ENCODE measurements at places on chromosomes 3 and 15.

GRCh38 chr3:31249545-31249944, 283.2 kb upstream of the STT3B start:
- no peak for DNase-seq

GRCh38 chr3:112293368-112294321, at the start of gene SLC9C1:
TSS of gene SLC9C1 (minus strand) at chr3:112294216. CDS start at chr3:112286791, 7,425 bp downstream.
- DNase-seq, result peak; percentile 4

DNA sequence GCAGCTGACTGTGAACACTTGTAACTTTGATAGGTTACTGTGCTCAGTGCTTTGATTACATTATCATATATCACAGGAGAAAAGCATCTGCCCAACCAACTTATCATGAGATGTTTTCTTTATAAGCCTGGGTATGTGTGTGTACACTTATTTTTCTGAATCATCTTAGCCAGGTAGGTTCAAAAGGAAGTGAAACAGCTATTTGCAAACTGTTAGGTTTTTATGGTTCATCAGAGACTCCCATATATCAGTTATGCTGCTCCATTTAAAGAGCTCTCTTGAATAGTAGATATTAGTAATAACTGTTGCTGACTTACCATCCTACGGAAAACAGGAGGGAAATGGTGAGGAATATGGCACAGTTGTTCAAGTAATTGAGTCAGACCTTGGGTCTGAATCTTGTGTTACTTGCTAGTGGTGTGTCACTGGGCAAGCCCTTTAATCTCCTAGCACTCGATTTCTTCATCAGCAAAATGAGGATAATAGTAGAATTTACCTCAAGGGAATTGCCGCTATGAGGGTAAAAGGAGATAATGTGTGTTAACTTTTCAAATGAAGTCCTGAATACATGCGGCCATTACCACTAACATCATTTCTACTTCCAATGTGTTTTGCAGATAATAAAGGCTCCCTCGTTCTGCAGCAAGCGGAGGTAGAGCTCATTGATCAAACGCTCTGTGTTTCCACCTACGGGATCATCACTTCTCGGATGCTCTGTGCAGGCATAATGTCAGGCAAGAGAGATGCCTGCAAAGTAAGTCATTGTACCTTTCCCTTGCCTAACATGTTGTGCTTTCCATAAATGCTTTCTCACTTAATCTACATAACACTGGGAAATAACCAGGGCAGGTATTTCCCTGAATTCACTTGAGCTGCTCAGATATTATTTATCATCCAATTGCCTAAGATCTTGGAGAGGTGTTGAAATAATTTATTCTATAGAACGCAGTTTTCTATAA, 7.8 kb upstream of the C3orf52 start:
- no peak for DNase-seq

GRCh38 chr15:64476550-64476949, 16.2 kb downstream of the ZNF609 start:
- no peak for DNase-seq

- no peak for DNase-seq
Observed at GRCh38 chr15:89904519-89904918, 8.2 kb downstream of the ARPIN start.

DNA sequence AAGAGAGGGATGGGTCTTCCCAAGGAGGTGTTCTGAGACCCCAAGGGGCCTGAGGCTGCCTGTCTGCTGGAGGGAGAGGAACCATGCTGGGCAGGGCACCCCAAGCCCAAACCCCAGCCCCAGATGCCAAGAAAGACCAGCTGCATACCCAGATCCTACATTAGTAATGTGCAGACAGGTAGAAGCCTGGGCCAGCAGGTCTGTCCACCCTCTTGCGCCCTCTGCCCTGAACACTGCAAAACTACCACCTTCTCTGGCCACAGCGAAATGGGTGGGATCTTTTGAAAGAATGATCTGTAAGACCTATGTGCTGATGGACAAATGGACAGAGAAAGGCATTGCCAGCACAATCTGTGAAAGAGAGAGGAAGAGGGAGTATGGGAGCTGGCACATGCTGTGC, 283.2 kb downstream of the EPHB1 start:
- no peak for DNase-seq

- no peak for DNase-seq
Observed at GRCh38 chr3:16423298-16423697, 90.2 kb downstream of the RFTN1 start.

GRCh38 chr3:188974856-188975599, 196.7 kb upstream of the TPRG1 start:
- DNase-seq, result peak; percentile 49

GRCh38 chr3:23662079-23662617, 143.6 kb upstream of the UBE2E1 start:
- no peak for DNase-seq

DNA sequence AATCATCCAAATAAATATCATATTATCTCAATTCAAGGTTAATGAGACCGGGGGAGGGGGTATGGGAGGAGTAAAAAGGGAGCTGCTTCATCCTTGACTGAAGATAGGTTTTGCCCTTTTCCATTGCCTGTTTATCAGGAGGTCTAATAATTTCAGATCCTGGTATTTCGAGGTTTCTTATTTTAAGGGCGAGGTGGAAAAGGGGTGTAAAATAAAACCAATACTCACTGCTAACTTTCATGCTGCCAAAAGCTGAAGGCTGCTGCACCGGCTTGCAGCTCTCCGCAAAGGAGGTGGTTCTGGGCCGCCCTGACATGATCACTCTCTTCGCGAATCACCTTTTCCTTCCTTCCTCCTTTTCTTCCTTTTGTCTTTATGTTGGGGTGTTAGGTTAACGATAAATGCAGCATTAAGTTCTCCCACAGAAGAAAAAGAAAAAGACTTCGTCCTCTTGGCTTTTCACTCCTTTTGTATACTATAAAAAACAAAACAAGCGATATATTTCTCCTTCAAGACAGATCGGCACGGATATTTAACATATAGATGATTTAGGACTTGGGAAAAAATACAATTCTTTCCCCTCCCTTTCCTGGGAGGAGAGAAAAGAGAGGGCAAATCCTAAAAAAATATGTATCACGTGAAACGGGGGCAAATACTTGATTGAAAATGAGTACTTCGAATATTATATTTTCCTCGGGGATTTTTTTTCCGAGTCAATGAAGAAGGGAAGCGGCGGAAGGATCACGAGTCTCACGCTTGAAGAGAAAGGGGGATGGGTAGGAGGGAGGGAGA, 932 bp downstream of the GSK3B start:
- DNase-seq, result peak; percentile 49

DNA sequence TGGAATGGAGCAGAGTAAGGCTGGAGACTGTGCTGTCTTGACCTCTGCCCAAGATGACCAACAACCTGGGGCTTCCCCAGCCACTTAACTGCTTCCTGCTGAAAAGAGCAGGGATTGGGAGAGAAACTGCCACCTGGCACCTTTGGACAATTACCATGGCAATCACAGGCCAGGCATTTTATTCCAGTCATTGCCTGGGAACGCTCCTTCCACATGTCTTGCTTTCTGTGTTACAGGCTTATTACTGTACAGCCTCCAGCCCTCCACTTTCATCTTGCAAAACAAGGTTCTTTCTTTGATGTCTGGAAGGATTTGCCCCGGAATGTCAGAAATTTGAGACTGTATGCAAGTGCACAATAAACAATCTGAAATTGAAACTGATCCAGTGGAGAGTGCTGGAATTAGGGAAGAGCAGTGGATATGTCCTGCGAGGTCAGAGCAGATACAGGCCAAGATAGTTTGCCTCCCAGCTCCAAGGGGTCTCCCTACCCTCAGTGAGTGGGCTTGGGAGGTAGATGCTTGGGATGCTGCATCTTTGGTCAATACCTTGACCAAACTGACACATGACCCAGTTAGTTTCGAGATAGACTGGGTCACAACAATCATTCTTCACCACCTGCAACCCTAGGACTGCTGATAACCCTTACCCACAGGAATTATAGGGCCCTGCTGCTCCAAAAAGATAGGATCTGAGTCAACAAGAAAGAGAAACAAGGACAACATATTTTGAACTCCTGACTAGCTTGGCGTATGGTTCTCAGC, 2.7 kb downstream of the PPP1R14D start:
- DNase-seq, result no peak

DNA sequence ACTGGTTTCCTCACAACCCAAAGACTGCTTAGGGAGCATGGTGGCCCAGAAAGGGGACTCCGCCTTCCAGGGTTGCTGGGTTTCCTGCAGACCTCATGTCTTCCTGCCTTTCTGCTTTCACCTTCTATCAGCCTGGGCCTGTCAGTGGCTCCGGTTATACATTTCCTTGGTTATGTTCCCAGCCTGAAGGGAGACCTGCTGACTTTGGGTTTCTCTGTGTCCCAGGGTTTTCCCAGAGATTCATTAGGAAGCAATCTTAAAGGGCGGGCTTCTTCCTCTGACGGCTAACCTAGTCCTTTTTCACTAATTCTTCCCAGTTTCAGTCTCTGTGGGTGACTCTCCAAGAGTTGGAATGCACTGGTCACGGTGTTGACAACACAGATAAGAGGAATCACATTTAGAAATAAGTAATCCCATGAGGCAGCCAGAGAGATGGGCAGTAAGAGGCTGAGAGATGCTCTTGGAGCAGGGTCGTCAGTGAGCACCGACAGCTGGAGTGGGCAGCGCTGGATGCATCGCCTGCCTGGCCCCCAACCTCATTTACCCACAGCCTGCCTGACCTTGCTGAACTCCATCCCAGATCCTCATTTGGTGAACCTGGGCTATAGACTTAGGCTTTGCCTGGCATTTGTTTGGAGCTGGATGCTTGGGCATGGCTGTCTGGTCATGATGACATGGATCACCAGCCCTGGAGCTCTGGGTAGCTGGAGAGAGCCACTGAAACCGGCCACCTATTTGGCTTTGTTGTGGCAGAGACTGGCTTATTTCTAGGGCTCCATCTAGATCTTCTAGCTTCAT, 10.0 kb upstream of the EHD4 start:
- DNase-seq, result no peak

DNA sequence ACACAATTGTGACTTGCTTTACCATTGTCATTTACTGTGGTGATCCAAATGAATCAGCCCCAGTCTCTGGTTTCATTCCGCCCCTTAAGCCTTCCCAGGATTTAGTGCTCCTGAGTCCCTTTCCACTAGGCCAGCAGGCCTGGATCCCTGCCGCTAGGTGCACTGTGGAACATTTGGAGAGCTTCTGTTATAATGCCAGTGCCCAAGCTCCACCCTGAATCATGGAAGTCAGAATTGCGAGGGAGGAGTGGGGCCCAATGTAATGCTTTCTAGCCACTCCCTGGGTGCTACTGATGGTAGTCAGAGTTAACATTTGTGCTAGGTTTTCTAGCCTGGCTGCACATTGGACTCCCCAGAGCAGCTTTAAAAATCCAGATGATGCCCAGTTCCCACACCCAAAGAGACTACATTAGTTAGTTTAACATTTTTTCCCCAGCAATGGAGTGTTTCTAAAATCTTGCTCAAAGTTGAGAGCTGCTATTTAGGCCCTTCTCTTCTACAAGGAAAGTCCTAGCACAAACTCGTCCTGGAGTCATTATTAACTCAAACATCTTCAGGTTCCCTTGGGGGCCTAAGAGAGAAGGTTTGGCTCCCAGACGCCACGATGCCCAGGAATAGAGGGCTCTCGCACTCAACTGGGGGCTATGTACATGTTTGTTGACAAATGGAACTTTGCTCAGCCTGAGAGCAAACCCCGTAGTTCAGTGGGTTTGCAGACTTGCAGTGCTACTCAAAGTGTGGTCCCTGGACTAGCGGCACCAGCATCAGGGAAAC, 366.7 kb upstream of the PROK2 start:
- no peak for DNase-seq

DNA sequence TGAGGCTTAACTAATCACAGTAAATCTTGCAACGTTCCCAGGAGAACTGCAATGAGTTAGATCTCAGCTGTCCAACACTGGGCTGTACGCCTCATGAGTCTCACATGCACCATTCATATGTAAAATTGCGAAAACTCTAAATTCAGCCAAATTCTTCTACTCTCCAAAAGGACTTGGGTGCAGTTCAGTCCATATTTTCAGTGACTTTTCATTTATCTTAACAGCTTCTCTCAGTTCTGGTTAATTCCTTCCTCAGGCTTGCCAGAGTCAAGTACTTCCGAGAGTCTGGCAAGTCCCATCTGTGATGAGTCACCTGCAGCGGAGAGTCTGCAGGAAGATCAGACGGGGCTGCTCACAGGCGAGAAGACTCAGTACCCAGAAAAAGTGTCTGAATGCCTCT, 11.5 kb downstream of the CCDC80 start:
- DNase-seq, result no peak

DNA sequence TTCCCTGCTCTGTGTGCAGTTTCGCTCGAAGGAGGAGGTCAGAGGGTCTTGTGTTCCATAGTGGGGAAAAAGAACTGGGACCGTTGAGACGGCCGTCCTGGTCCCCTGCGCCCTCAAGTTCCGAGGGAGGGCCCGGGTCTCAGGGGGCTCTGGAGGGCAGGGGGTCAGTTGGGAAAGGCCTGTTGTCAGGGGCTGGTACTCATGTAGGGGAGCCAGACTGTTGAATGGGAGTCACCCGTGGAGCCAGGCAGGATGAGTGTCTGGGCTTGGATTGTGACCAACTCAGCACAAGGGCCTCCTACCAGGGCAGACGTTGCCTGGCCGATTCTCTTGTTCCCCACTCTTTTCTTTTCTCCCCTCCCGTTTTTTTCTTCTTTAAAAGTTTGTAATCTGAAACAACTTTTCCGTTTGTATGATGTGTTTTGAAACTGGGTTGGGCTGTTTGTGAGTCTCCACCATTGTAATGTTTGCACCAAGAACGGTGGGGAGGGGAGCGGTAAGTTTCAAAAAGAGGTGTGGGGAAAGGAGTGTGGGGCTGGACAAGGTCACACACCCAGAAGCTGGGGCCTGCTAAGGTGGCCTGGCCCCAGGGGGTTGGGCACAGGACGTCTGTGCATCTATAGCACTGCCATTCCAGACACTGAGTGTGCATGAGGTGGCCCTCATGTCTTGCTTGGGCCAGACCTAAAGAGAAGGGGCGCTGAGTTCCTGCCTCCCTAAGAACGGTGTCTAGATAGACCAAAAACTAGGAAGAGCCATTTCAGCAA, 1.1 kb downstream of the CMTM7 start:
- DNase-seq, result no peak

DNA sequence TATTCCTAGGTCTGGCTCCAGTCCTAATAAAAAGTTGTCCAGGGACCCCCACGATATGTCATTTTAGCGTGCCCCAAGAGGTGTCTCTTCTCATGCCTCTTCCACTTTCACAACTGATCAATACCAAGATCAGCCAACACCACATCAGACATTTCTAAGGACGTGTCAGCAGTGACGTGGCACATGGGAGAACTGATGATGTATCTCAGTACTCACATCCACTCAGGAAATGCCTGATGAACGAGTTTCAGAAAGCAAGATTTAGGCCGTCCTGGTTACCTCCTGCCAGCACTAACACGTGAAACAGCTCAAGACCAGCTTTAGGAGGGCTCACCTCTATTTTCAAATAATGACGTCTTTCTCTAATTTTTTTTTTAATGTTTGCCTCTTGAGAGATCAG, 19.6 kb downstream of the VGLL4 start:
- peak; percentile 96 for DNase-seq
